Spinal cord (tissue), 10 donors: ENCODE measurements at places on chromosomes 3 and 15. TPM values are rescaled to one million over a fixed set of nuclear protein-coding genes. Genes with fewer than 3 reads are reported as not detected.

- DNase-seq, result no peak
Observed at GRCh38 chr15:86062646-86063243, 16.9 kb upstream of the AGBL1 start.

DNA sequence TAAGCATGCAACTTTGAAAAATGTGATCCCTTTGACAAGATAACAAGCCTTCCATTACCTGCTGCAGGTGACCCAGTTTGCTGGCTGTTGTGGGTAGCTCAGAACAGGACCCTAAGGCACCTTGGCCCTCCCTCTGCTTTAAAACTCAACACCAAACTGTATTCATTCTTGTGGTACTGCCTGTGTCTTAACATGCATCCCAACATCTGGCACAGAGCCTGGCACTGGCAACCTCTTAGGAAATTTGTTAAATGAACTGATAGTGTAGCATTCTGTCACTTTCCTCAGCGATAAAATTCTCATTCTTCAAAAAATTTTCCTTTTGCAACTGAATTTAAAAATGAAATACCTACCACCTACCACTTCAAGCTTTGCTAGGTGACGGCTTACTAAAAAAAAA is 287.3 kb upstream of the ADAMTS9 start:
- DNase-seq, result peak; percentile 49

- no peak for DNase-seq
Observed at GRCh38 chr3:14634763-14635400, 16.7 kb upstream of the CCDC174 start.

Gene CYP1A1
- 0.33 TPM for total RNA-seq

DNA sequence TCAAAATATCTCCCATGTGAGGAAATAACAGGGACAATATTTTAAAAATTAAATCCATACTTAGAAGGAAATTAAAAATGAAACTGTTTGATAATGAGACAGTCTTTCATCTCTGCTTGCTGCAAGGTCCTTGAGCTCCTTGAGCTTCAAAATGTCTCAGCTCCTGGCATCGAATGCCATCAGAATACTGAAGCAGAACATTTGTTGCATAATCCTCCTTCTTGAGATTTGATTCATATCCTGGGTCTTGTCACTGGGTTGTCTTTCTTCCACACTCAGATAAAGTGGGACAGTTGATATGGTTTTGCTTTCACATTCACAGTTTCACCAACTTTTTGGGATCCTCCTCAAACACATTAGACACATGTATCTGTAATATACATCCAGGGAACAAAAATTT is 27.8 kb downstream of the COL8A1 start:
- DNase-seq, result no peak

Gene HYAL3
- total RNA-seq, result 9.7 TPM

DNA sequence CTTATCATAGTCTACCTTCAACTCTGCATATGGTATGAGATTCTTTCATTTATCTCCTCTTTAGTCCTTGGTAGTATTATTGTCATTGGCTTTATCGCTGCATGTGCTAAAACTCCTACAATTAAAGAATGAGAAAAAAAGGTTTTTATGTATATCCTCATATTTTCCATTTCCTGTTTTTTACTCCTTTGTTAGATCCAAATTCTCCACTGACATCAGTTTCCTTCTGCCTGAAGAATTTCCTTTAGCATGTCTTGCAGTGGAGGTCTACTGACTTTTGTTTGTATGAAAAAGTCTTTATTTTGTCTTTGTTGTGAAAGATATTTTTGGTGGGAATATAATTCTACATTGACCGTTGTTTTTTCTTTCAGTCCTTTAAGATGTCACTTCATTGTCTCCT is 81.0 kb upstream of the TNIK start:
- no peak for DNase-seq

DNA sequence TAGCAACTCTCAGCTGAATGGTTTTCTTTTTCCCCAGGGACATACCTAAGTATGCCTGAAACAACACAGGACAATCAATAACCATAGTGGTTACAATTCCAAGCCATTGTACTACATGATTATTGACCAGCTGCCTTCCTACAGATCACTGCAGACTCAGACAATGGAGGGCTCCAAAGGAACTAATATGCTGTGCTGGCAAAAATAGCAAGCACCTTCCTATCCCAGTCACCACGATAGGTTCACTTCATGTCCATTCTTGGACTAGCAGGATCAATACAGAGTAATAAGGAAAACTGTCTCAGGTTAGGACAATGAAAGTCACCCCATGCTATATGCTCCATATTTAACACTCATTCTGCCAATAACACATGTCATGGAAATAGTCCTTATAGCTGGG is 17.5 kb upstream of the TM4SF19 start:
- DNase-seq, result no peak

DNA sequence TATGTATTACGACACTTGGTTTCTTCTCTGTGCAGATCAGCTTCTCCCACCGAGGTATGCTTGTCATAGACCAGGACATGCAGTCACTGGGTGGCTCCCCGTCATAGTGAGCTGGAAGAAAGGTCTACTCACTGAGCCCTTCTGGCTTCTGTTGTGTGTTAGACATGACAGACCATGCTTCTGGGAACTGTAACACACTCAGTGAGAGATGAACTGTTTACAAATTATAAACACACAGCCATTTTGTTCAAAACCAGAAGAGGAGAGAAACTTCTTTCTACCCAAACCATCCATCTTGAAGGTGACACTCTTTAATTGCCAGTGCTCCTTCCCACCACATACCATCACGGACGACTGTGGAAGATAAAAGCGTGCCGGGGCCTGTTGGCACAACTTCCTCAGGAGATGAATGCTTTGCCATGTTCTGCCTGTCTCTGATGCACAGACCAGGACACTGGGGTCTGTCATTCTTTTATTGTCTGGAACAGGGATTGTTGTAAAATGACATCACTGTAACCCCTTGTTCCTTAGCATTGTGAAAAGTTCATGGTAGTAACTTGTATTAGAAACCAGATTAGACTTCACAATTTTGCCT is 214.3 kb downstream of the MCTP2 start:
- DNase-seq, result no peak

Gene DPPA2
- total RNA-seq, result not detected
